ENCODE measurements at places on chromosomes 1 and 21.

GRCh38 chr1:59046730-59047157, 250.2 kb upstream of the FGGY start:
- DNase-seq: no peak

- DNase-seq: no peak
These were observed 5.8 kb upstream of the MPZL1 start for GRCh38 chr1:167716000-167716271.

GRCh38 chr1:240114222-240114621, 22.5 kb downstream of the FMN2 start:
- DNase-seq: no peak

DNA sequence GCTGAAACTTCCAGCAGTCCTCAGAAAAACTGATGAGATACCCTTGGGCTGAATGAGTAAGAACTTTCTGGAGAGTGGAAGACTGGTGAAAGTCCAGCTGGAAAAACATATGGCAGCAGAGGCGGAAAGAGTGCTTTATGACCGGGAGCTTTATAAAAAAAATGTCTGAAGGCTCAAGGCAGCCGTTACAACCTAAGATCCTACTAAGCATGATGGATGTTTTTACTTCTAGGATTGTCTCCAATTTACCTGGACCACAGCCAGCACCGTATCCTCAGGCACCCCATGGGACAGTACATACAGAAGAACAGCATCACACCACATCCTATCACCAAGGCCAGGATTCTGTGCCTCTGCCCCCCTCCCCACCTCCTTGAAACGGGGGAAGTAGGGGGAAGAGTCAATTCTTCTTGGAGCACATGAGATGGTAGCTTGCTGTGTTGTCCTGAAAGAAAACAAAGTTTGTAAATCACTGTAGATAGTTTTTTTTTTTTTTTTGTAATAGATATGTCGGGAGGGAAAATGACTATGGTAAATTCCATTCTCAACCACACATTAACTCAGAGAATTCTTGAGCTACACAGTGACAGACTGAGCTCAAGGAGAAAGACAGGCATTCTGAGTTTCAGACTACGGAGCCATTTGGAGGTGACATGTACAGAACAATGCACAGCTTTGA, 11.8 kb upstream of the IRF2BP2 start:
- DNase-seq: no peak

DNA sequence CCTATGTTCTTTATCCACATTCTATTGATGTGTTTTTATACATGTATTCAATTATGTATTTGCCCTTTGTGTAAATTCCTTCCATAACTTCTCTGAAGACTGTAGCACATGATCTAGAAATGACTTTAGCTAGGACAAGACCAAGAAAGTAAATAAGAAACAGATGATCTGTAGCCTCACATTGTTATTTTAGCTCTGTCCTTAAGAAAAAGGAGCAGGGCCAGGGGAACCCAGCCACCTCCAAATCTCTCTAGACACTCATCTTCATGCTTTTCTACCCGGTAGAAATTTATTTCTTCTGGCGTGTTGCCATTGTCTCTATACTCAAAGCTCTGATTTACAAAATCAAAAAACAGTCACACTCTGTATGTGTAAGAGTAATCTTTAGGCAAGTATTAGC, 27.1 kb downstream of the CDC7 start:
- DNase-seq: no peak

- no peak for DNase-seq
These were observed 2.2 kb downstream of the SIM2 start for GRCh38 chr21:36700971-36701755.

DNA sequence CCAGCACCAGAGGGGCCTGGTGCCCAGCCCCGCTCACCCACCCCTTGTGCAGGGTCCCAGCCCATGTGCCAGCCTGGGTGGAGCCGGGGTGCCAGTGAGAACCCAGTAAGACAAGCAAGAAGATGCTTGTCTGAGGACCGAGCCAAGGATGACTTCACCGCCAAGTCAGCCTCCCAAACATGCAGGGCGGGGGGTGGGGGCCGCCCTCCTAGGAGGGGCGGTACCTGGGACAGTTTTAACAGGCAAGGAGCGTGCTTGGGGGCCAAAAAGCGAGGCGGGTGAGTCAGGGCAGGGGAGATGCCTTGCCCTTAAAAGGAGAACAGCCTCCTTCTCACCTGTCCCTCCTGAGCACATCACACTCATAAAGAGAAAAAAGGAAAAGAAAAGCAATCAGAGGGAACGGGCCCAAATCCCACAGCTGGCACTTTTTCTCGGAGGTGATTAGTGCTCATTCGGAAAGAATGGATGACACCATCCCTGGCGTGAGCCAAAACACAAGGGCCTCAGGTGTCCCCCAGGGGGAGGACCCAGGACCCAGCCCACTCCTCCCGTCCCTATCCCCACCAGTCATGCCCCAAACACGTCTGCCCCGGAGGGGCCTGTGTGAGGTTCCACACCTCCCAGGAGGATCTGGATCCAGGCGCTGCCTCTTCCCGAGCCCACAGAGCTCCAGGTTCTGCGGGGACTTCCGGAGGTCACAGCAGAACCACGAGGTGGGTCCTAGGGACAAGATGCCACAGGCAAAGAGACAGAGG, 77.6 kb upstream of the IFFO2 start:
- DNase-seq: no peak

DNA sequence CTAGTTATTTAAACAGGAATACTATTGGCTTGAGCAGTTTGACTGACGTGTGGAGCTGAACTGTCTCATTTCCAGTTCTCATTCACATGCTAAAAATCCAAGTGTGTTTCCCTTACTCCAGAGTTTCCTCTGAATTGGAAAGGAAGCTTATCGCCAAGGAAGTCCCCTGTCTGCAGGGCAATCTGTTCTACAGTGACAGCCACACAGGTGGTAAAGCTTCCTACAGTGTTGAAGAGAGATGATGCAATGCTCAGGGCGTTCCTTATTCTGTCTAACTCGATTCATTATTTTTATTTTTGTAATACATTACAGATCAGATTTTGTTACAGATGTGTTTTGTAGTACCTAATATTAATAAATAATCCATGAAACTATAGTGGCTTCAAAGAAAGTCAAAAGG, 41.3 kb downstream of the ADAMTS5 start:
- DNase-seq: no peak

DNA sequence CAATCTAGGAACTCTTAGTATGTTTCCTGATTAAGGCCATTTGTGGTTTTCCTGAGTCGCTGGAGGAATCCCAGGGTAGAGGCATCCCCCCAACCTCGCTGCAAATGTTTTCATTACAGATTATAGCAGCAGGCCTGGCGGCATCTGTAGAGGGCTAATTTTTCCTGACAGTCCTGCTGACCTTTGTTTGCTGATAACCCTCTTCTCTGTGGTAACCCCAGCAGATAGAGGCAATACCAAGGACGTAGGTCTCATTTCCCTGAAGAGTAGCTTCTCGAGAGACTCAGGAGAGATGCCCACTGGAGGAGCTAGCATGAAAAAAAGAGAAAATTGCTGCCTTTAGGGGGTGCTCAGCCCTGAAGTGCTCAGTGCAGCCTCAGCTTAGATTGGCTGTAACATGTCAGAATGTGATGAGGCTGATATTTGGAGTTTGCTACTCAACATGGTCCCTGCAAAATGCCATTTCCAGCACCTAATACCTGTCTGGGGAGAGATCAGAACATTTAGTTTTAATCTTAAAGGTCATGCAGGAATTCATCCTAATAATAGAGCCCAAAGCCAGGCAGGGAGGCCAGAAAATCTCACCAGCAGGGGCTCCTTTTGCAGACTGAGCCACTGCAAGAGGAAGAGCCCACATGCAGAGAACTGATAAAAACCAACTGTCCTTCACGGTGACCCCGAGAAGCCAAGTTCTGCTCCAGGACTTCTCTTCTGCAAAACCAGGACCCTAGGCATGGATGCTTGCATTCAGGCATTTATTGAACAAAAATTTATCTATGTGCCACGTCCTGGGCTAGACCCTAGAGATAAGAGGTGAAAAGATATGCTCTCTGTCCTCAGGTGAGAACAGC, 184.5 kb downstream of the KAZN start:
- no peak for DNase-seq

DNA sequence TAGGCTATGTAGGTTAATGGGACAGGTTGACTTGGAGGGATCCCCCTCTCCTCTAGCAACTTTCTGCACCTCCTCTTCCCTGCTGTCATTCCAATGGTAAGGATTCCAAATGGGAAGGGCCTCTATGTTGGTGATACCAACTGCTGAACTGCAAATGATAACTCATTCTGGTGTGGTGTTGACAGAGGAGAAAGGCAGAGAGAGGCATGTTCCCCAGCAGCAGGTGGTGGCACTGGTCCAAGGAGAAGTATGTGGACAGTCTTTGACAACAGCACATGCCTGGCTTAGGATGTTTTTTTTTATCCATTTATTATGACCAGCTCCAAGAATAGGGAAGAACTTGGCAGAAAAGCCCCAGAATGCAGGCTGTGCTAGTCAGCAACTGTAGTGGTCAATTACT, 19.6 kb upstream of the SPAG17 start:
- no peak for DNase-seq

DNA sequence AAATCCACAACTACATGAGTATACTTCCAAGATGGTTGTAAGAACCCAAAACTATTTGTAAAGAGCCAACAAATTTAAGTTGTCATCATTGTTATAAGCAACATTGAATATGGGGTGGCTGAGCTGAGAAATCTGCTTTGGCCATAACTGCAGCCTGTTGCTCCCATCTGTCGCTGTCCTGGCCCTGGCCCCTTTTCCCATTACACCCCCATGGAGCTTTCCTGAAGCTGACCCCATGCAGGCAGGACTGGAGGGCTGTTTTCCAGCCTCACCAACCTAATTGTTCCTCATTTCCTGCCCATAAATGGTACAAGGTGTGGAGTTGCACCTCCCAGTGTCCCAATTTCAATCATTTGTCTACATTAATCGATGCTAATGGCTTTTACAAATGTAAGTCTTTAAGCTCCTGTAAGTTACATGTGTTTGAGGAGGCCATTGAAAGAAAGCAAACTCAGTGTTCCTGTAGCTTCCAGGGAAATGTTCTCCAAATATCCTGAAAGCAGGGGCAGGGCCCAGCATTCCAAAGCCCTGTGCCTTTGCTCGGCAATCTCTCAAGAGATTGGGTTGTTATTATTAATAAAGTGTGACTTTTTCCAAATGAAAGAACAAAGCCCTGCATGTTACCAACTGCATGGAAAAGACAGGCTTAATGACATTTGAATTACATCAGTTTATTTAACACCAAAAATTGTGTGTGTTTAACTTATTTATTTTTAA, 545.9 kb downstream of the PLPP3 start:
- no peak for DNase-seq

DNA sequence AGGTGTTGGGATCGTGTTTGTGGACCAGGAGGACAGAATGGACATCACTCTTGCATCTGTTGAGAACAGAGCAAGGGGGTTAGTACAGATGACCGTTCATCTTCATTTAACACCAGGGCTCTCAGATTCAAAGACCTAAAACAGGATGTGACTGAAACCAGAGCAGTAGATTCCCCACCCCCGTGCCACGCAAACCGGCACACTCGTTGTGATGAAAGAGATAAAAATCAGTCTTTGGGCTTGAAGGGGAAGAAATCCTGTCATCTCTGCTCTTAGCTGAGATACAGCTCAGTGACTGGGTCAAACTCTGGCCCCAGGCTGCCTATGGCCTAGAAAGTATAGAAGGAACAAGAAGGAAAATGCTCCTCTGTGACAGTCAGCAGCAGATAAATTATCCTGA, 146.2 kb upstream of the KRTAP19-8 start:
- peak; percentile 69 for DNase-seq

- DNase-seq: no peak
These were observed 21.1 kb upstream of the PDE9A start for GRCh38 chr21:42632336-42632751.

GRCh38 chr1:171257607-171258076, 9.3 kb downstream of the FMO1 start:
- DNase-seq: no peak

DNA sequence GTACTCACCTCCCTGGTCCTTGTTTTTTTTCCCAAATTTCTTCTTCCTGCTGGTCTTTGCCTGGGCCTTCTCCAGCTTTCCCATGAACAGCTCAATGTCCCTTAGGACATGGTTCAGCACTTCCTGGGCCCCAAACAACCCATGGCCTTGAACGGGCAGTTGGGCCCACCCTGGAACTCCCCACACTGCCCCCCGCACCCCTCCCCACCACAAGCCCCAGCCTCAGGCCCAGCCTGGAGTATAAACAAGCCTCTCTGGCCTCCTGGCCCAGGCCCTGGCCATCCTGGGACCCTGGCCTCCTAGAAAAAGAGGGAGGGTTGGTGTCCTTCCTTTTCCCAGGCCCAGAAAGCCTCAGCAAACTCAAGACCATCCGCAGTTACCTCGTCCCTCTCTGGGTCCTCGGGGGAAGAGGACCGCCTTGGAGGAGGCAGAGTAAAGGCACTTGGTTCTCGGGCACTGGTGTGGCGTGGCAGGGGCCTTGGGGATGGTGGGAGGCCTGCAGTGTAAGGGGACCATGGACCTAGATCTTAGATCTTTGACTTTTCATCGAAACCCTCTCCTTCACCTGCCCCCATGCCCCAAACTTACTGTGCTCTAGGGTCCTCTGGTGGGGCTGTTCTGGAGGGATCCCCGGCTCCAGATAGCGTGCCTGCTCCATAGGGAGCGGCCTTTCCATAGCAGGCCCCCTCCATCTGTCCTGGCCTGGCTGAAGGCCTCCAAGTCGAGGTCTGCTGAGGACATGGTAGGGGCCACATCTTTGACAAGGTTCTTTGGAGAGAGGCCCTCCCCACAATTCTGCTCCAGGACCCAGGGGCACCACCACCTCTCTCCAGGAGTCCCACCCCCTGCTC, 5.6 kb downstream of the EPS8L3 start:
- no peak for DNase-seq

GRCh38 chr1:10484521-10484920, 9.8 kb downstream of the PEX14 start:
- no peak for DNase-seq

DNA sequence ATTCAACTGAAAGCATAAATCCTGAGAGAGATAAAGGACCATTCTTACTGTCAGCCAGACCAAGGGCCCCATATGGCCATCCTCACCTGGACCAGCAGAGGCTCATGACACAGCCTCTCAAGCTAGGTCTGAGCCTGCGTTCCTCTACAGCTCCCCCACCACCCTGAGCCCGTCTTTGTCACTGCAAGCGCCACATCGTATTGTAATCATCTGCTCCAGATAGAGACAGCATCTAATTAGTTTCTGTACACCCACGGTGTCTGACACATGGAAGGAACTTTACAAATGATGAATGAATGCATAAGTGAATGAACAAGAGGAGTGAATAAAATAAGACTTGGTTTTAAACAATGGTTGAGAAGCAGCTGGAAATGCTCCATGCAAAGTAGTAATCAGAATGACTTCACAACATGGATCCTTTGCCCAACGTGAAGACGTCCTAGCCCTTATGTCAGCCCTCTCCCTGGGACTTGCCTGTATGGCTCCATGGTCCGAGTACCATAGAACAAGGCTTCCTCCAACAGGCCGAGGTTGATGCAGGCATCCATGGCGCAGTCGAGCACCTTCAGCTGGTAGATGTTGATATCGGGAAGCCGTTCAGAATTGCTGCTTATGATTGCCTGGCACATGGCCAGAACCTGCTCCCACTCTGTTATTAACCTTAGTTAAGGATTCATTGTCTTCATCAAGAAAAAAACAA, 648.9 kb downstream of the SMYD3 start:
- no peak for DNase-seq

- no peak for DNase-seq
These were observed 46.3 kb upstream of the TARBP1 start for GRCh38 chr1:234525099-234525799.

All from stimulated activated CD4-positive, alpha-beta T cell treated with anti-CD3 and anti-CD28 coated beads, Interleukin-12 subunit alpha, Interleukin-12 subunit beta, amount 100 ng/mL, for 4 hours (primary cell).